Activated CD4-positive, alpha-beta T cell treated with anti-CD3 and anti-CD28 coated beads for 36 hours (primary cell): ENCODE measurements at places on chromosomes 1 and 21. TPM values are rescaled to one million over a fixed set of nuclear protein-coding genes. Genes with fewer than 3 reads are reported as not detected.

TMCC2 gene
- total RNA-seq, result 10.5 TPM

DNA sequence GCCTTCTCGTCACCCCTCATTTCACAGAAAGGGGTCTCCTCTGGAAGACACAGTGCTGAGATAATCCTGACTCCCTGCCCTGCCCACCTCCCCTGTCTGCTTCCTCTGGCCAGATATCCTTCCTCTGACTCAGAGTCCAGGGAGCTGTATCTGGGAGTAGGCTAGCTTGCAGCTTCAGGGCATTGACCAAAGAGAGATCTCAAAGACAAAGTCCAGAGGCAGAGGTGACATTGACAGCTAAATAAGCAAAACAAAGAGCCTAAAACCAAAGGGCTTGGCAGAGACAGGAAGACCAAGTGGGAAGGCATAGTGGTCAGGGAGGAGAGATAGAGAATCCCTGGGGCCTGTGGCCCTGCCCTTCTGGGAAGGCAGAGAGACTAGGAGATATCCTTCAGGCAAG lies 64.9 kb downstream of the TNR start:
- DNase-seq, result no peak

DNA sequence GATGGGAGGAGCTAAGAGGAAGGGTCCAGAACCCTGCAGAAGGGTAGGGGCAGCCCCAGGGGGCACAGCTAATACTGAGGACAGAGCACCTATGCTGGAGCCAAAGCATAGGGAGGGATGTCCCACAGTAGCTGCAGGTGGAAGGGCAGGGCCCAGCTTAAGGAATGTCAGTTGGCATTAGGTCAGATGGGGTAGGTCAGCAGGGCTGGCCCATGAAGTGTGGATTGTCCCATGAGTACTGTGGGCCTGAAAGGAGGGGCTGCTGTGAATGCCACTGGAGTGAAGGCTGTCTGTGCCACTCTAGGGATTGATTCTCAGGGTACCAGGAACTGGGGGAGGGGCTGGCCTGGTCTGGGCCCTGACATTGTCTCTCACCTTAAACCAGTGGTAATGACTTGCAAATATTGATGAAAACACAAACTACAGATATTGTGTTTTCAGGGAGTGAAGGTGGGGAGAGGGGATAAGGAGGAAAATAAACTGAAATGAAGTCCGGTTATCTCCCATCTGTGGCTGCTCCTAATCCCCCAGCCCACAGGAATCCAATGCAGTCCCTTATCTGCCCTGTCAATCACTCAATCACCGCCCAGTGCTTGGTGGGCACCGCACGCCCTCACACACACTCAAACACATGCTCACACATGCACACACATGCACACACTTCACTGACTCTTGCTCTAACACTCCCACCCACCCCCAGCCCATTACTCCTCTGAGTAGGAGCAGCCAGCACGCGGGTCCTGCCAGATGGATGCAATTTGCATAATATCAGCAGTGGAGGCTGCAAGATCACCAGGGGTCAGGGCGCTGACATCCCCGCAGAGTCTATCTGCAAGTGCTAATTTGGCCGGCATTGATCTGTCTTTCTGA lies 27.8 kb downstream of the DMAP1 start:
- no peak for DNase-seq

GUCA2B gene
- total RNA-seq, result not detected

DNA sequence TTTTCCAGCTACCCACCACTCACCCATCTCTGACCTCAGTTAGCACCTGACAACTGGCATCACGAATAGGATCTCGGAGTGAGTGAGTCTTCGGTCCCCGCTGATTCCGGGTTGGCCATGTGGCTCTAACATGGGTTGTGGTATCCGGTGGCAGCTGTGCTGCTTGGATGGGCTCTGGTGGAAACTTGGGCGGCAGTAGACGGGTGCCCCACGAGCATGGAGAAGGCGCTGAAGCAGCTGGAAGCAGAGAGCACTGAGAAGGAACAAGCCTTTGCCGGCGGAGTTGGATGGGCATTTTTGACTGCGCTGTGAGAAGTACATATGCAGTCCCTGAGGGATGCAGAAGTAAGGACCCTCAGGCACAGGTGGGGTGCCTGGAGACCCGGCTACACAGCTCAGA lies 1044.0 kb upstream of the ADGRL4 start:
- DNase-seq, result no peak

SLC2A5 gene
- total RNA-seq, result not detected

KIF26B gene
- total RNA-seq, result 0.16 TPM

FNDC5 gene
- not detected for total RNA-seq

DNA sequence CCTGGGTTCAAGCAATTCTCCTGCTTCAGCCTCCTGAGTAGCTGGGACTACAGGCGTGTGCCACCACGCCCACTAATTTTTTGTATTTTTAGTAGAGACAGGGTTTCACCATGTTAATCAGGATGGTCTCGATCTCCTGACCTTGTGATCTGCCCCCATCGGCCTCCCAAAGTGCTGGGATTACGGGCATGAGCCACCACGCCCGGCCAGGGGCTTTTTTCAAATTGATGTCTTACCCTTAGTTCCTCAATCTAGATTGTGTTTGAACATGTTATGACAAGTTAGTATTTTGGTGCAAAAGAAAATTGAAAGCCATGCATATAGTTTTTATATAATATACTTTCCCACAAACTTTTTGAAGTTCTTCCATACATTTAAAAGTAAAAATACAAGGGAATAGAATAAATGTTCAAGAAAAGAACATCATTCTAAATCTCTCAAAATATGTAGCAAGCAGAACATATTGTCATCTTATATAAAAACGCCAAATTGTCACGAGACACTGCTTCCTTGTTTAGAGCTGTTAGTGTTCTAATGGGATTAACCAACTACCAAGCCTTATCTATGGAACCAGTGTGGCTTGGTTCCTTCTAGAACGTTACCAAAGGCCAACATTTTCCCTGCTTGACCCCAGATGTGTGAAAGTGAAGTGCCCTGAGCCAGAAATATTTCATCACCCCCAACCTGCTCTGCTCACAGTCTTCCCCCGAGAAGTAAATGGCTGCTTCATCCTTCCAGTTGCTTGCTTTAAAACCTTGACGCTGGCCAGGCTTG lies 9.5 kb upstream of the PLEKHM2 start:
- no peak for DNase-seq

GRCh38 chr1:115412286-115412685 lies 74.2 kb upstream of the NGF start:
- DNase-seq, result no peak

DNA sequence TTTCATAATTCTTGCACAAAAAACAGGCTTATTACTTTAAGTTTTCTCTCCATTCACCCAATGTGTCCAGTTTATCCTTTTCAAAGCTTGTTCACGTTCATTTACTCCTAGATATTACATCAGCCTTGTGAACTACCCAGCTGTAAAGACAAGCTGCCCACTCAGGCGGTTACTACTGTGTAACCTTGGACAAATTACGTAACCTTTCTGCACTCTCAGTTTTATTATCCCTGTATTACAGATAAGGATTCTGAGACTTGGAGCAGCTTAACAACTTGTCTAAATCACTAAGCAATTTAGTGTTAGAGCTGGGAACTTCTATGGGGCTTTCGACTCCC lies 20.5 kb upstream of the LPAR3 start:
- no peak for DNase-seq

KRTAP11-1 gene
- not detected for total RNA-seq

PLXNA2 gene
- total RNA-seq, result not detected

OR6K3 gene
- total RNA-seq, result not detected

DNA sequence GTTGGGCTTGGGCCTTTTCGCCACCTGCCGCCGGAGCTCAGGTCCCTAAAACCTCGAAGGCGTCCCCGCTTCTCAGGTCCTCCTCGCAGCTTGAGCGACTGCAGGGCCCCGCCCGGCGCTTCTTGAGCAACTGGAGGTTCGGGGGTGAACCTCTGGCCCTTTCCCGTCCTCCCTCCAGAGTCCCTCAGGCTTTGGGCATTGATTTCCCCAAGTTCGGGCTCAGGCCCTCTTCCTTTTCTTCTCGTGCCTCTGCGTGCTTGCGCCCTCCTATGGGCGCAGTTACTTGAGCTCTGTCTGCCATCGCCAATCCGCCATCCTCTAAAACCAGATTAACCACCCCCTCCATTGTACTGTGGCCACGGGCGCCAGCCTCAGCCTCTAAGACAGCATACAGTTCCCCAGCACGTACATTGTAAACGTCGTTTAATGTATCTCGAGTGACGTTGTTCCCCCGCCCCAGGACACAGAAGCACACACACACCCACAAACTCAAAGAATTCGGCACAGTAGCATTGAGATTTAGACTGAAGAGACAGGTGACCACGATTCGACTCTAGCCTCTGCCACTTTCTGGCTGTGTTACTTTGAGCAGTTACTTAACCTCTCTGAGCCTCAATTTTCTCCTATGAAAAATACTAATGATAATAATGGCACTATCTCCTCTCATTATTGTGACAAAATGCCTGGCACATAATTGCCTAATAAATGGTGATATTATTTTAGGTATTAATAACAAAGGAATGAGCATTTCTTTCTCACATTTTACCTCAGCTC lies 22.6 kb downstream of the BTG2 start:
- peak; percentile 80 for DNase-seq

PTPRC gene
- 458 TPM for total RNA-seq

- DNase-seq, result no peak
Measured at GRCh38 chr21:20642681-20643080, 355.5 kb upstream of the NCAM2 start.

CRYZL1 gene
- 35.2 TPM for total RNA-seq

LRRC71 gene
- total RNA-seq, result not detected

DNA sequence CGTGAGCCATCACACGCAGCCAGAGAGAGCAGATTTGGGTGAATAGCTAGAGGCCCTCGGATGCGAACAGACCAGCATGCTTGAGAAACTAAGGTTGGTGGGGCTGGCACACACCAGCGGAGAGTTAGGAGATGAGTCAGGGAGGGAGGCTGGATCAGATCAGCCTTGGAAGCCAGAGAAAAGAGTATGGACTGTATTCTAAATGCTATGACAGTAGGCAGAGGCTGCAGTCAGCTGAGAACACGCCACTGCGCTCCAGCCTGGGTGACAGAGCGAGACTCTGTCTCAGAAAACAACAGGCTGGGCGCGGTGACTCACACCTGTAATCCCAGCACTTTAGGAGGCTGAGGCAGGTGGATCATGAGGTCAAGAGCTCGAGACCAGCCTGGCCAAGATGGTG lies 4.0 kb upstream of the PLEKHM2 start:
- DNase-seq, result peak; percentile 44

KRTAP12-1 gene
- total RNA-seq, result not detected

PLPP3 gene
- total RNA-seq, result not detected

TRIM58 gene
- total RNA-seq, result 0.18 TPM

DNA sequence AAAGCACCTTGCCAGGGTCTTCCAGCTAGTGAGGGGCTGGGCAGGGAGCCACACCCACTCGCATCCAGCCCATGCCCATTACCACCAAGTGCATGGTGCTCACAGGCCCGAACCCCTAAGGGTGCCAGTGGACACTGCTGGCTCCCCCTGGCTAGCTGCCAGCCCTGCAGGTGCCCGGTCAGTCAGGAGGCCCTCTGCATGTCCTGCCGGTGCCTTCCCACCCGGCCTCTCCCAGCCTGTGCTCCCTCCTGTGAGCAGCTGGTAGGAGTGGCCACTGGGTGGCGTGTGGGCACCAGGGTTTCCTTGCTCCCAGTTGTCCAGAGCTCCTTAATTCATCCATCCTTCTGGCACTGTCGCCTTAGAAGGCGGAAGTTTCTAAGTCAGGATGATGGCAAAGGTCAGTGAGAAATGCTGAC lies 33.4 kb downstream of the QSOX1 start:
- peak; percentile 39 for DNase-seq

- no peak for DNase-seq
Measured at GRCh38 chr1:219945795-219946194, 17.4 kb upstream of the SLC30A10 start.

- DNase-seq, result no peak
Measured at GRCh38 chr1:161266202-161266601, 7.7 kb downstream of the PCP4L1 start.

GRCh38 chr21:46093668-46094400 lies 4.1 kb upstream of the COL6A2 start:
- no peak for DNase-seq

- DNase-seq, result peak; percentile 52
Measured at GRCh38 chr1:41670217-41670957, 185.9 kb upstream of the EDN2 start.
